Tibial nerve (tissue), 4 donors: ENCODE measurements at places on chromosomes 1 and 21.

GRCh38 chr1:193448682-193449461, 262.5 kb upstream of the B3GALT2 start:
- DNase-seq, result no peak

- no peak for DNase-seq
Measured at GRCh38 chr1:154148807-154149206, 6.1 kb downstream of the NUP210L start.

DNA sequence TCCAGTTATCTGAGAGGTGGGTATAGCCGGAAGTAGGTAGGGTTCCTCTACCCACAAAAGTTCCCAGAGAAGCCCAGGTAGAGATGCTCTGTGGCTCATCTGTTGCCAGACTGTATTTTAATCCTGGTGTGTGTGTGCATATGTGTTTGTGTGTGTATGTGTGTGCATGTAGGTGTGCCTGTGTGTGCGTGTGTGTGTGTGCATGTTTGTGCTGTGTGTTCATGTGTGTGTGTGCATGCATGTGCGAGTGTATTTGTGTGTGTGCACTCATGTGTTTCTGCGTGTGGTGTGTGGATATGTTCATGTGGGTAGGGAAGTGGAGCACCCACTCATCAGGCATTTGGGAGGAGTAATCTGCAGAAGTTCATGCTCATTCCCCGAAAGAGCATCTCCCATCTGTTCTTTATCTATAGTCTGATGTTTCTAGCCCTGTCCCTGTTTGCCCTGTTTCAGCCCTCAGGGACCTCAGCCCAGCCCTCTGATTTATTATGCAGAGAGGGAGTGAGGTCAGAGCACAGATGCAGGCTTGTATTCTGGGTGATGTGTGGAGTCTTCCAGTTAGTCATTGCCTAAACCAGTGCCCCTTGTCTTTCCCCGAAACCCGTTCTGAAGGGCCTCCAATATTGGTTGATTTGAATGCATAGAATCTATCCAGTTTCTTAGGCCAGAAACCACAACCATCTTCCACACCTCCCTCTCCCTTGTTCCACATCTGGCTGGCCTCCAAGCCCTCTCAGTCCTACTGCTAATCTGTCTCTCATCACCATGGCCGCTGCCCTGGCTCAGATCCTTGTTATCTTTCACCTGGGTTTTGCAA, 69.1 kb downstream of the DISC1 start:
- DNase-seq, result no peak

DNA sequence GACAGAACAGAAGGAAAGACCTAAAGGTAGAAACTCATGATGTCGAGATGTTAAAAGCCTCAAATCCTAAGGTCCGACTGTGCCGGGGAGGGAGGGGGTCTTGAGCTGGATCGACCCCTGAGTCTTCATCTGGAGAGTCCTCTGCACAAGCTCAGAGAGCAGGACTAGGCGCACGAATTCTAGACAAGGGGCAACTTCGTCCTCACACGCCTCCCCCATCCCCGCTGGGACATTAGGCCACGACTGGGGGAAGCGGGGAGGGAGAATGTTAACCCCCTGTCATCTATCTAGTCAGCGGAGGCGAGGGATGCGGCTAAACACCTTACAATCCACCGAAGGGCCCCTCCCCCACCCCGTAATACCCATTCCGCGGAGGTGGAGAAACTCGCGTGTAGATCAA, 94.7 kb downstream of the PRKAB2 start:
- DNase-seq, result no peak

DNA sequence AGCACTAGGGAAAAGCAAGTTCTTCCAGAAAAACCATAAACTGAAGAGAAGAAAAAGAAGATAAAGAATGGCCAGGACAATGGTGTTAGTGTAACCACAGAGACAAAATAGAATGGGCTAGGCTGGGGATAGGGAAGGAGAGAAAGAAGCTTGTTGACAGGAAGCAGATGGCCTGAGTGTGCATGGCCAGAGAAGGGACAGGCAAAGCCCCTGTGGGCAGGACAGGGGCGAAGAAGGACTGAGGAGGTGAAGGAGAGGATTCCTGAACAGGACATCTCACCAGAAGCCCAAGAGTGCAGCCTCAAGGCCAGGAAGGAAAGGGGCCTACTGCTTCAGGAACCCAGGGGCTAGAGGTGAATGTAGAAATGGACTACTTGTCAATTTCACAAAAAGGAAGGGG, 29.3 kb downstream of the IQGAP3 start:
- DNase-seq, result no peak

- no peak for DNase-seq
Measured at GRCh38 chr21:45615145-45615711, 28.3 kb upstream of the PCBP3 start.

- no peak for DNase-seq
Measured at GRCh38 chr21:36946949-36947356, 19.5 kb downstream of the HLCS start.

DNA sequence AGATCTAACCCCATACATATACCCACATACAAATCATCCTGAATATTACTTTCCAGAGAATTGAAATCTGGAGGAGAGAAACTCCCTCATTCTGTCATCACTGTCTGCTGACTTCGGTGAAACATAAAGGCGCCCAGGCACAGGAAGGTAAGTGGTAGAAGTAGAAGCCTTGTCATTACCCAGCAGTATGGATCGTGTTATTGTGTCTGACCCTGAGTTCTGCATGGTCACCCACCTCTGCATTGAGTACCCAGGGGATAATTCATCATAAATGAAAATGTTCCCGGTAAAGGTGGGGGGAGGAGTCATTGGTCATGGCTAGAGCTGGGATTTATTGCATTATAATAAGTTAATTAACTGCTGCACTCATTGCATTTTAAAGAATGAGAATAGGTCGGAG, 342.6 kb upstream of the PKN2 start:
- DNase-seq, result no peak

DNA sequence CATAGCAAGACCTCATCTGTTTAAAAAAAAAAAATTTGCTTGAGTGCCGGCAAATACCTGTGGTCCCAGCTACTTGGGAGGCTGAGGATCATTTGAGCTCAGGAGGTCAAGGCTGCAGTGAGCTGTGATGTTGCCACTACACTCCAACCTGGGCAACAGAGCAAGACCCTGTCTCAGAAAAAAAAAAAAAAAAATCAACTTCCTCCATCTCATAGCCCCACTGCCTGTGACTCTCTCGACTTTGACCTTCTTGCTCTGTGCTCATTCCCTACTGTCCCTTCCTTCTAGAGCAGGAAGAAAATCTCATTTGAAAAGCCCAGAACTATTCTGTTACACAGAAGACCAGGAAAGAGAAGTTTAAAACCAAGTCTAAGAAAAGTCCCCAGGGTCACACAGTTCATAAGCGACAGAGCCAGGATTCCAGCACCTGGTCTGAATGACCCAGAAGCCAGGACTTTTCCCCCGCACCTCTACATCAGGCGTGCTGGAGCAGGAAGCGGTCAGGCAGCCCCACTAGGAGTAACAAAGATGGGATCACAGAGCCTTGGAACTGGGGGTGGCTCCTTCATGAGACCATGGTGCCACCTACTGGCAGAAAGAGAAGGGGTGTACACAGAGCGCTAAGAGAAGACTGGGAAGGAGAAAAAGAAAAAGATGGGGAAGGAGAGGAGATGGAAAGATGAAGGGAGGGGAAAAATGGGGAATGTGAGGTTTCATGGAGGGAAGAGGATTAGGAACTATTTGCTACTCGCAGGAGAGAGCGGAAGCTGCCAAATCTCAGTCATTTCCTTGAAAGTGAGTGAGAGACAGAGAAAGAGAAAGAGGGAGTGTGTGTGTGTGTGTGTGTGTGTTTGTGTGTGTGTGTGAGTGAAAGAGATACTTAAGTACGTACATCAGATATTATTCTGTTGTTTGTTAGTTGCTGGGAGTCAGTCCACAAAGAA, 3.1 kb upstream of the P3R3URF start:
- peak; percentile 95 for DNase-seq

DNA sequence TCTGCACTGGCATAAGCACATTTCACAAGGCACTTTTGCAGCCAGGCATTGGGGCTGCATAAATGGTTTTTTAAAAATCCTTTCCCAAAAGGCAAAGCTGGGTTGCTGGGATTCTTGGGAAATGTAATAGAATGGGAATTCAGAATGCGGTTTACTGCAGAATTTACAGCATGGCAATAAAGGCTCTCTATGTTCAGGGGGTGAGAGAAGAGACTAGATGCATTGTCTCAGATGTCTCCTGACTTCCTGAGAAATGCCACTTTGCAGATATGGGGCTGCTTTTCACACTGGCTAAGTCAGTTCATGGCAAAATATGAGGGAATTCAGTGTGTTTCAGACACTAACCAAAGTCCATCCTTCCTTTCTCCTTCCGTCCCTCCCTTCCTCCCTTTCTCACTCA, 13.5 kb downstream of the FCGR2B start:
- no peak for DNase-seq

GRCh38 chr1:43805340-43805739, 98.0 kb downstream of the ST3GAL3 start:
- no peak for DNase-seq

DNA sequence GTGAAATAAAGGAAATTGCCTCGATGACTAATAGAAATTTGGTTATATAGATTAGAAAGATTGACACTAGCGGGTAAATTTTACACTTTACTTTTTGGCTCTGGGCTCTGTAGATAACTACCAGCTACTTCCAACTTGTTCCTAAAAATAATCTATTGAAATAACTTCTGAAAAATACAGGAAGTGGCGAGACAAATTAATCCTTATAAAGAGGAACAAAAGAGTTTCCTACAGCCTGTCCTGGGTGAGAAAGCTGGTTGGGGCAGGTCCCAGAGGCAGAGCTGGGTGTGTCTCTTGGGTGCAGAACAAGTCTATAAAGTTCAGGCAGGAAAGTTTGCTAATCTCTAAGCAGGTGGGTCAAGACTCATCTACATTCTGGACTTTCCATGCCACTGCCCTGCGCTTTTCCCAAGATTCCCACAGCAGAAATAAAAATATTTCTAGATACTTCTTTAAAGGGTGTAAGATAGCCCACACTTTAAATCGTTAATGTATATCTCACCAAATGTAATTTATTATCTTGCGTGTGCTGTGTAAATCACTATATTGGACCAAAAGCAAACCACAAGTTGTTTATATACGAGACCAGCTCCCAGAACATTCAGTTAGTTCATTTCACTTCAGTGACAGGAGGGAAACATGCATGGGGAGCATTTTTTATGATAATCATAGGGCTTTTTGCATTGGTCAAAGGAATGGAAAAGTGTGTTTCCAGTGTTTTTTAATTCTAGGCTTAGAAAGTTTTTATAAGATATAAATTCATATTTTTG, 70.1 kb upstream of the NRIP1 start:
- DNase-seq, result no peak

DNA sequence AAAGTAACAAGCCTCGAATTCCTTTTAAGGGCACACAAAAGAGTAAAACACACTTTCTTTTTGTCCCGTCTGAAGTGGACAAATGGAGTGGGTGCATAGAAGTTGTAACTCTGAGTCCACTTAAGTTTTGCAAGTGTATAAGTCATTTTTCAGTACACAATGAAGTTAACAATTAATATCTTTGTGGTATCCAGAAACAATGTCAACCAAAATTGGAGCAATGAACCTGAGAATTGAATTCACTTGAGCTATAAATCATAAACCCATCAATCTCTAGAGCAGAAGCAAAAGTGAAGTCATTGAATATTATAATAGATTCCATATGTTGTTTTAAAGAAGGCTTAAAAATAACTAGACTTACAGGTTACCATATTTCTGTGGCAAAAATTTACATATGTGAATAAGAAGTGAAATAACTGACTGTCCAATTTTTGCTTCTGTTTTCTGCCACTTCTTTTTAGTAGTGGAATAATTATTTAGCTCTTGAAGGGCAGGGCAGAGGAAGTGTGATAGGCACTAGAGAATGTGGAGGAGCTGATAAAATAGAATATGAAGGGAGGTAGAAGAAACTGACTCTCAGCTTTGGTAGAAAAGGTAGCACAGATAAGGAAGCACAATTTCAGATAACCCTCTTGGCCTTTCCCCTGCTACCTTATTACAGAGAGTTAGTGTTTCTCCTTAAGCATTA, 73.9 kb upstream of the RGL1 start:
- DNase-seq, result no peak

GRCh38 chr1:30879126-30879786, 29.3 kb downstream of the SDC3 start:
- no peak for DNase-seq

- DNase-seq, result no peak
Measured at GRCh38 chr1:166944186-166944967, 31.0 kb downstream of the ILDR2 start.

- DNase-seq, result peak; percentile 38
Measured at GRCh38 chr1:184684285-184685074, 70.2 kb downstream of the EDEM3 start.

GRCh38 chr21:45306832-45307571, 19.3 kb upstream of the POFUT2 start:
- DNase-seq, result peak; percentile 76

DNA sequence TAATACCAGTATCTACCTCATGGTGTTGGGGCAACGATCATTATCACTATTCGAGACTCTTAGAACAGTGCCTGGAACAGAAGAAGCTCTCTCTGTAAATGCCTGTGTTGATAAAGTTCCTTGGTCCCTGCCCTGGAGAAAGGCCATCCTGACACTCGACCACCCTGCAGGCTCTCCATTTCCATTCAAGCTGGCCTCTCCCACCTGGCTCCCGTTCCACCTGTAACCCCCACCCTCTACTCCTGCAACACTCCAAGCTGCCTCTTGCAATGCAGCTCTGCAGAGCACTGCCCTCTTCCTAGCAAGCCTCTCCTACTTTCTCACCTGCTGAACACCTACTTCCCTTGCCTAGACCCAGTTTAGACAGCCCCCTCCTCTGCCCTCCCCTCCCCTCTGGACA, 6.1 kb downstream of the SPOCD1 start:
- no peak for DNase-seq

DNA sequence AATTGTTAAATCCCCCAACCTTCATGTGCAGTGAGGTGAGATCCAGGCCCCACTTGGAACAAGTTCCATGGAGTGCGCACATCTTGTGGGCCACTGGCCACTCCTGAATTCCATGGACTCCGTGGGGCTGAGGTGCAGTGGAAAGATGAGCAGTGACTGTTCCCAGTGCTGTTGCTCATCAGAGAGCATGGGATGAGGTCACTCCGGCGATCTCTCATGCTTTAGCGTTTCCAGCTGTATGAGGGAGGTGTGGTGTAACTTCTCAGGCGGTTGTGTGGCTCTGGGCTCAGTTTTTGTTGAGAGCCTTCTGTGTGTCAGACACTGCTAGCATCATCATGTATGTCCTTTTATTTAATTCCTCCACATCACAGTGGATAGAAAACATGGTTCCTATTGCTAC, 96.2 kb downstream of the GALNT2 start:
- no peak for DNase-seq

GRCh38 chr1:213969958-213970555, 17.7 kb upstream of the PROX1 start:
- no peak for DNase-seq

DNA sequence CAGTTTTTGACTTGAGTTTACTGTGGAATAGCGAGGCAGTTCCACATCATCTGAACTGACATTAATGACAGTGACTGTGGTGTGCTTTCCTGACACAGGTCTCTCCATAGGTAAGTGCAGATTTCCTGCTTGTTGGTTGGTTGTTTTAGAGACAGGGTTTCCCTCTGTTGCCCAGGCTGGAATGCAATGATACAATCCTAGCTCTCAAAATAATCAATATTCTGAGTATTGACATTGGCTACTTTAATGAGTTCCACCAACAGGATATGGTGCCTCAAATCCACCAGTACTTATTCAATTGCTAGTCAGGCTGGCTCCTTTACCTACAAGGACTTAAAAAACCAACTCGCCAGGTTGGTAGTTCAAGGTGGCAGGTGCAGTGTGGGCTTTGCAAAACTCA, 63.8 kb downstream of the CLSTN1 start:
- no peak for DNase-seq
